Hepatocyte (in vitro differentiated cells): ENCODE measurements at places on chromosomes 2 and 18. TPM values are rescaled to one million over a fixed set of nuclear protein-coding genes. Genes with fewer than 3 reads are reported as not detected.
A peak's percentile ranks its signal among the peaks of the same experiment; 100 is the strongest.

DNA sequence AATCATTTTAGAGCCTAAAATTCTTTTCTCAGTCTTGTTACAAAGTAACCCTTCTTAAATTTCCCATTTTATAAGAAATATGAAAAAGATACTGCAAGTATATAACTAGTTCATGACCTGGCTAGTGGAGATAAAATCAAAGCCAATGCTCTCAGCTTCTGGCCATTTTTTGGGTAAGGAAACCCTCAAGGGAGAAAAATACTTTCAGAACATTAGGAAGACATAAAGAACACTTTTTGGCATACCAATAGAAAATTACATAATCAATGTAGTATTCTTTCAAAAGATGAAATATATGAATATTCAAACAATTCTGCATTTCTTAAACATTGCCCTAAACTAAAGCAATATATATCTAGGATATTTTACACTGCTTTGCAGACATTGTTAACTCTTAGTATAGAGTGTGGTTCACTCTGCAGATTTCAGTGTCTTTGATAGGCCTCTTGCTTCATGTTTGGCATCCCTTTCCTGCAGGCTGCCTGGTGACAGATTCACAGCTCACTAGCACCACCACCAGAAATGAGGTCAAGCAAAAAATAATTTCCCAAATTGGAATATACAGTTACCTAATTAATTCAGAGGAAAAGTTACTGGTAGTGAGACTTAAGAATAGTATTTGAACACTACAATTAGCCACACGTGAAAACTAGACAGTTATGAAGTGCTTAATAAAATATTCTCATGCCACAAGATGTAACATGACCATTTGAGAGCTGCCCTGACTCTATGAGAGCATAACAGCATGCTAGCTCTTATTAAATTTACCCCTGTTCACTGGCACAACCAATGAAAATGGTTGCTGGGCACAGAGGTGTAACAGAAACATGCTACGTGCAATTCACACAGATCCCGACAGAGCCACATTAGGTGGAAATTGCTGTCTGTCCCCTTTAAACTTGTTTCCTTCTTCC, 36.0 kb downstream of the PAIP2B start:
- DNase-seq, result no peak

Gene CCBE1
- total RNA-seq, result 2.8 and 3.1 TPM in 2 replicates

Gene DHRS9
- 1.1 and 1.2 TPM in 2 replicates for total RNA-seq

DNA sequence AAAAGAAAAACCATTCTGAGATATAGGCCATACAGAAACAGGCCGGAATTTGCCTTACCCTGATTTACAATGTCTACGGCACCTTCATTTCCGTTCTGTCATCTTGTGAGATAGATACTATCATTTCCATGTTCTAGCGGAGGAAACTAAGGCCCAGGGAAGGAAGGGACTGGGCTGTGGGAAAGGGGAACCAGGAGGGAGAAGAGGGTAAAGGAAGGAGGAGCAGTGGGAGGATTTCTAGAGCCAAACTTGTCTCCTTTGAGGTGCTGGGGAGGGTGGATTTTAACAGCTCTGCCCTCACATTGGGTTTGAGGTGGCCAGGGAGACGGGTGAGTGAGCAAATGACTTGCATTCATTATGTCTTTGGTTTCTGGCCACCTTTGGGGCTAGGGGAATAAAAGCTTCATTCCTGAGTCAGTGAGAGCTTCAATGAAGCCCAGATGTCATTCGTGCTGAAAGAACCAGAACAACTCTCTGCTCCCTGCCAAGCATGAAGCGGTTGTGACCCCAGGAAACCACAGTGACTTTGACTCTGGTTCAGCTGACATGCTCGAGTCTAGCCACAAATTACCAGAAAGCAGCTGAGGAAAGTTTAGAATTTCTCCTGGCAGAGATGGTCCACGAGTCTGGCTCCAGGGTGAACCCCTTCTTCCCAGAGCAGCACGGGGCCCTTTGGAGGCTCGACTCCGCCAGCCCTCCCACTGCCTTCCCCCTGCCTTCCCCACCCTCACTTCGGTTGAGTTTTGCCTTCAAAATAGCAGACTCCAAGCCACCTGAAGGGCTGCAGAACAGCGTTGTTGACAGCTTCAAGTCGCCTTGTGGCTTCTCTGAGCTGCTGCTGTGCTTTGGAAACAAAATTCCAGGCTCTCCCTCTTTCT, 3.8 kb downstream of the ACTG2 start:
- no peak for DNase-seq

- DNase-seq, result no peak
Measured at GRCh38 chr18:47507651-47508050, 256.2 kb upstream of the SKOR2 start.

DNA sequence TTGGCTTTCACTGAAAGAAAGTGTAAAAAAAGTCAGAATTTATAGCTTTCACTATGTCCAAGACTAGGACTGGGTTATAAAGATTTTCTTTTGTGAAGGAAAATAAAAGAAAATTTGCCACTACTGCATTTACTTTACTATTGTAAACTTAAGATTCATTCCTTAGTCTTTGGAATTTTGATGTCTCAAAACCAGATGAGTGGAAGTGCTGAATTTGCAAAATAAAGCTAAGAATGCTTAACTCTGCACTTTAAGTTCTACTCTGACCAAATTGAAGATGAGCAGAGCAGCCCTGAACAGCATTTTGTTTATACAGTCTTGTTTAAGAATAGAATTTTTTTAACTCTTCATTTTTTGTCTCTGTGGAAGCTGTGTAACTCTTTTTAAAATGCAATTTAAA, 102.4 kb downstream of the ICA1L start:
- DNase-seq, result no peak

Gene SERPINB3
- 0.17 TPM in 1 of 2 replicates, not detected in the other for total RNA-seq

DNA sequence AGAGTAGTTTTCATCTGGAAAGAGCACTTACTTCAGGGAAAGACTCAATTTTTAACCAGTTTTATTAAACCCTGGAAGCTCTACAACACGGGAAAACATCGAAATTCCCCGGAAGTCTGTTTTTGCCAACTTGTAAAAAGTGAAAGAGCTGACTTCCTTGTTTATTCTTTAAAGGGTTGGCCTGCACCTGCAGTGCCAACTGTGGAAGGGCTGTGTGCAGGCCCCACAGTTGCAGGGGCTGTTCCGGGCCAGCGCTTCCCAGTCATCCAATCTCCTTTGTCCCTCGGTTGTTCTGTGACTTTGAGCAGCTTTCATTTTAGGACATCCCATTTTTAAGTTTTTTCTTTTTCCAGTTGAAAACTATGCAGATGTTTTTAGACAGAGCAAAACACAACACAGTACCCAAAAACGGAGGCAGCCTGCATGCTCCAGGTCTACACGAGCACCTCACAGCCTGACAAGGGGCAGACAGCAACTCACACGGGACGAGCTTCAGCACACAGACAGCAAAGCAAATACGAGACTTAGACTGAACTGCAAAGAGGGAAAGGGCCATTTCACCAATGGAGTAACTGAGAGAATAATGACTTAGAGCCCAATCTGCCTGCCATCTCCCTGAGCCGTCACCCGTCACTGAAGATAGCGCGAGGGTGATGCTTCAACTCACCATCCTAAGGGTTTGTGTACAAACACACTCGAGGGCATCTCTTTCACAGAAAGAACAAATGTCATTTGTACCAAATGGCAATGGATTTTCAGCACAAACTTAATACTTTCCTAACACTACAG, 70.6 kb downstream of the EMILIN2 start:
- DNase-seq, result no peak

- no peak for DNase-seq
Measured at GRCh38 chr2:204491528-204491927, 53.7 kb upstream of the PARD3B start.

Gene GPR35
- 14.7 and 17.3 TPM in 2 replicates for total RNA-seq

DNA sequence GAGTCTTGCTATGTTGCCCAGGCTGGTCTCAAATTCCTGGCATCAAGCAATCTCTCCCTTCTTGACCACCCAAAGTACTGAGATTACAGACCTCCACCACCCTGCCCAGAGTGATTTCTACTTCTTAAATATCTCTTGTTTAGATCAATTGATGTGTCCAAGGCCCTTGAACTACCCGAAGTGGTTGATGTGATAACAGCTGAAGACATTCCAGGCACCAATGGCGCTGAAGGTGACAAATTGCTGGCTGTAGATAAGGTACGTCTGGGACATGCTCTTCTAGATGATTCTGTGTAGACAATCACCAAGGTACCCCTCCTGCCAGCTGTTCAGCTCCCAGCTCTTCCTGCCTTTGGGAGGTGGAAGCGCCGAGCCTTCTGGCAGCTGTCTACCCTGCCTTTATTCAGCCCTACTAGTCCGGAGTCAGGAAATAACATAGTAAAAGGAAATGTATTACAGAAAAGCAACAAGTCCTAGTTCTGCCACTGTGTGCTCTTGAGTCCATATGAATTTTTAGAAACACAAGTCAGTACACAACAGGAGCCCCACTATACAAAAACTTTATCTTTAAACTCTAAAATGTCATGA, 61.3 kb upstream of the BZW1 start:
- no peak for DNase-seq

- DNase-seq, result no peak
Measured at GRCh38 chr2:25490217-25490616, 148.5 kb upstream of the DNMT3A start.

Gene ZBTB7C
- total RNA-seq, result 1.0 and 2.0 TPM in 2 replicates

DNA sequence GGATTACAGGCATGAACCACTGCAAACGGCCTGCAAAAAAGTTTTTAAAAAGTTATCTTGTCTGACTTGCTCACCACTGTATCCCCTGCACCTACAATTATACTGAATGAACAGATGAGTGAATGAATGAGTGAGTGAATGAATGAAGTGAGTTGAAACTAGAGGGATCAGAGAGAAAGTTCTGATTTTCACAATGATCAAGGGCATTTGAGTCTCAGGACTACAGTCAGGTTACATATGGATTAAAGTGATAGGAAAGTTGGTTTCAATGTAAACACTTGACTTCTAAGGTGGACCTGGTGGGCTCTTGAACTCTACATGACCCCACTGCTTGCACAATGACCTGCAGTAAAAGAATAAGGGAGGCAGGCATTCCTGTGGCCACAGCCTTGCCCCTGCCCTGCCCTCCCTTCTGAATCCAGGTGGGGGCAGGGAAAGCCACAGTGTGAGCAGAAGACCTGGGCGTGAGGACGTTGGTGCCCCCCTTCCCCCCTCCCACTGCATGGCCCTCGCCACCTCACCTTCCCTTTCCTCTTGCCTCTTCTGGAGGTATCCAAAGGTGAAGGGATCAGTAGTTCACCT, 10.7 kb downstream of the C2orf80 start:
- peak; percentile 24 for DNase-seq

GRCh38 chr2:33291278-33292013, 185.0 kb upstream of the RASGRP3 start:
- DNase-seq, result peak; percentile 24

DNA sequence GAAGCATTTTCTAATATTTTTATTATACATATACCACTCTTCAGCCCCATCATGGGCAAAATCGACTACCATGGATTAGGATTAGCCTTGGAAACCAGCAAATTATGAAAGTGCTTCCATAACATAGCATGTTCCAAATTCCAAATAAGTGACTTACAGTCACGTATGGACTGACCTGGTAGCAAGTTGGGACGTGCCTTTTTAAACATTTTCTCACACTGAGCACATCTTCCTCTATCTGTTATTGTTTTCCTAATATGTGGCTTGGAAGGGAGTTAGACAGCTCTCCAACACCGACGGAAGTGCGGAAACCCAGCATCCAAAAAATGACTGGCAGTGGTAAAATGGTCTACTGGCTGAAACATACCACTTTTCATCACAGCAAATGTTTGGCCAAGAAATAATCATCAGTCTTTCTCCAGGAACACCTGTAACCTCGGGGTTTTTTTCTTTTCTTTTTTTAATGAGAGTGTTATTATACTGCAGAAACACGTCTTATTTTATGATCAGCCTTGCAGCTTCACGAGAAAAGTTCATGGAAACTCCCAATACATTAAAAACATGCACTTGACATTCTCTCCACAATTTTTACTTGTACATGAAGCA, 107.0 kb downstream of the IRS1 start:
- no peak for DNase-seq

Gene UGGT1
- total RNA-seq, result 38.8 and 49.7 TPM in 2 replicates

DNA sequence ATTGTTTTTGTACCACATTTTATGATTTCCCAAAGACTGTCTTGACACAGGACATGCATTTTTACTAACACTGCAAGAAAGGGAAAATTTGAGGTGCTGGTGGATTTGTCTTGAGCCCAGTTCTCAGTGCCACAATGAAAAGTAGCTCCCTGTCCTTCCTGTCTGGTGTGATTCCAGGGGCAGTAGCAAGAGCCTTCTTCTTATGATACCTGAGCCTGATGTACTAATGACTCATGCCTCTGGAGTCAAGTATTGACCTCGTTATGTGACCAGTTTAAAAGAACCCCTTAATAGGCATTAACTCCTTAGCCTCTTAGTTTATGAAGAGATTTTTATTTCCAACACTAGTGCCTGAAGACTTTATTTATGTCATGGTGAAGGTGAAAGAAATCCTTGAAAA, 728.6 kb downstream of the SLC4A3 start:
- DNase-seq, result no peak

DNA sequence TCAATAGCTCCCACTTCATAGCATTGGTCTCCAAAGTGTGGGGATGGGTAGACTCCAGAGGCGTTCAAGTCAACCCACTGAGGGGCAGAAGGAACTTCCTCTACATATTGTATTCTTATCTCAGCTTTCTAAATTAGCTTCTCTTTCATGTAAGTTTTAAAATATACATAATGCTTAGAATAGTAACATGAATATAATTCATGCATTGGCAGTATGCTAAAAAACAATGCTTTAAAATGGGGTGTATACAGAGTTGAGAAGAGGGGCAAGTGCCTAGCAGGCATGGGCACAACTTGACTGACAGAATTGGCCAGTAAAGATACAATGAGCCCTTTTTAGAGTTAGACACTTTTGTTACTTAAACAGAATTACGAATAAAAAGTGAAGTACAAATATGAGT, 212.2 kb downstream of the ZRANB3 start:
- DNase-seq, result no peak

DNA sequence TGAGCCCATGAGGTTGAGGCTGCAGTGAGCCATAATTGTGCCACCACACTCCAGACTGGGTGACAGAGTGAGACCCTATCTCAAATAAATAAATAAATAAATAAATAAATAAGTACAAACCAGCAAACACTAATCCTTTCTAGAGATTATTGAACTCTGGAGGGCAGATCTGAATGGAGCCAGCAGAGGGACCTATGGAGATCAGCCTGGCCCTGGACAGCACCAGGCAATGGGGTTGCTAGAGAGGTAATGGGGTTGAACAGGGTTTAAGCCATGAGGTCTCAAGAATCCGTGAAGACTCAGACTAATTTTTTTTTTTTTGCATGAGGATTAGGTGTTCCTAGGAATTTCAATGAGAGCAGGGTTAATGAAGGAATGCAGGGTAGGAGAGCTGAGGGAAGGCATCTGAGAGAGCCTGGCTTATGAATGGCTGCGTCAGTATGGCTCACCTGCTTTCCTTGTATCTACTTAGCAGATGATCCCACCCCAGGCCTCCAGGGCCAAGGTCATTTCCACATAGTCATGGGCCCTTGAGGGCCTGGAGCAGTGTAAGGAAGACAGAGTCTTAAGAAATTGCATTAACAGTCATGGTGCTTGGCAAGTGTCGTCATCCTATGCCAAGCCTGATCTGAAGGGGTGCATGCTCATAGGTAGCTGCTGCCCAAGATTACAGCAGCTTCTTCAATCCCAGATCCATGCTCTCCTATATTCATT, 34.6 kb upstream of the IL37 start:
- no peak for DNase-seq

Gene DNER
- total RNA-seq, result 0.37 and 0.48 TPM in 2 replicates

GRCh38 chr2:236047886-236048540, 120.2 kb downstream of the GBX2 start:
- DNase-seq, result peak; percentile 73

- no peak for DNase-seq
Measured at GRCh38 chr18:28062443-28062842, 114.5 kb downstream of the CDH2 start.
